ENCODE measurements at places on chromosomes 7 and 10.

DNA sequence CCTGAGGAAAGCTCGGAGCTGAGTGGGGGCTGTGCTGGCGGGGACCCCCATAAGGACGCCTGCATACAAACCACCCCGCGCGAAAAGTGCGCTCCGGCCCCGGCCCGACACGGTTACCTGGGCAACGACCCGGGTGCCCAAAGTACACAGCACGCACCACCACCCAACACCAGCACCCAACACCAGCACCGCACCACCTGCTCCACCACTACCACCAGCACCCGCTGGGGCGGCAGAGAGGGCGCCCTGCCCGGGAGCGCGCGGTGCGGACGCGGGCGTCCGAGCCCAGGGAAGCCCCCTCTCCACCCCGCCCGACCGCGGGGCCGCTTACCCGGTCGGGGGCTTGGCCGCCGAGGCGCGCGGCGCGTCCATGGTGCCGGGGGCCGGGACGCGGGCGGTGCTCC, 345 bp downstream of the COBL start:
- DNase-seq, result peak; percentile 30

DNA sequence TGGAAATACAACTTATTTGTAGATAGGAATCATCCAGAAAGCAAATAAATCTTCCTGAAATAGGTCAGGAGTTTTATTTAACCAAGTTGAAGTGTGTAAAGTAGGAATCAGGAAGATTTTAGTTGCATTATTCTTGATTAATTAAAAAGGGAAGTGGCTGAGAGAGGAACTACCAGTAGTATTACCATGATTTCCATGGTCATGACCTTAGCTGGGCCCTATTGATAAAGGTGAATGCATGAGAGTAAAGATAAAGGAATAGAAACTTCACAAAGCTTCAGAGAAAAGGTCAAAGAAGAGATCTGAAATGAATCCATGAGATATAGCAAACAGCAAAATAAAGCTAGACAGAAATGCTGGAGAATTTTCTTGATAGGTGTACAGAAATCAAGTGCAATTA, 46.2 kb upstream of the DLX6 start:
- DNase-seq, result no peak

DNA sequence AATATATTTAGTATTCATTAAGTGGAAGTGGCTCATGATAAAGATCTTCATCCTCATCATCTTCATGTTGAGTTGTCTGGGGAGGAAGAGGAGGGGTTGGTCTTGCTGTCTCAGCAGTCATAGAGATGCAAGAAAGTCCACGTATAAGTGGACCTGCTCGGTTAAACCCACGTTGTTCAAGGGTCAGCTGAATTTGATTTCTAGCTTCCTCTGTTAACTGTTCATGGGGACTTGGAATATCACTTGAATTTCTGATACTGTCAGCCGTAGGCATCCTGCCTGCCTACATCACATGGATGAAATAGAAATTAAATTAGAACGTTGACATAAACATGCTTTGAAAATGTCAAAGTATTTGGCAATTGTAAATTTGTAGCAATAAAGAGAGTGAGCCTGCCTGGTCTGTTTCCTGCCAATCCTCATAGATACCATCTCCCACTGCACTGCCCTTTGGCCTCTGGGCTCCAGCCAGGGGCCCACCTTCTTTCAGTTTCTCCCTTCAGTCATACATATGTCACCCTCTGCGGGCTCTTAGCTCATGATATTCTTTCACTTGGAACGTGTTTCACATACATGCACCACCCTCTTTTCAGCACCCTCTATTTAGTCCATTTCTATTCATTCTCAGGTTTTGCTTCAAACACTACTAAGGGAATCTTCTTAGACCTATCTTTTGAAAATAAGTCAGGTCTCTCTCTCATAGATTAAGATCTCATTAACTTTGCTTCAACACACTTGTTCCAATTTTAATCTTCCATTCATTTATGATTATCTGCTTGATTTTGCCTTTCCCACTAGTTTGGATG, 376.3 kb downstream of the IPMK start:
- no peak for DNase-seq

DNA sequence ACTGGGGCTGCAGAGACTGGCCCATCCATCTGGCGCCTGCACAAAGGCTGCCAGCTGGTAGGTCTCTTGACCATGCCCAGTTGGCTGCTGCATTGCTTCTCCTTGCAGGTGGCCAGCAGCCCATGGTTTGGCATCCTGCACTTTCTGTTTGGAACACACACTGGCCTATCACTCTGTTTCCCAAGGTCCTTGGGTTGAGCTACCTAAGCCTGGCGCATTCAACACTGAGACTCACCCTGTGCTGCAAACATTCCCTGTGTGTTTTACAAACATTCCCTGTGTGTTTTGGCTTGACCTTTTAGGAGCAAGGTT, 55.5 kb downstream of the TACR2 start:
- DNase-seq, result no peak

DNA sequence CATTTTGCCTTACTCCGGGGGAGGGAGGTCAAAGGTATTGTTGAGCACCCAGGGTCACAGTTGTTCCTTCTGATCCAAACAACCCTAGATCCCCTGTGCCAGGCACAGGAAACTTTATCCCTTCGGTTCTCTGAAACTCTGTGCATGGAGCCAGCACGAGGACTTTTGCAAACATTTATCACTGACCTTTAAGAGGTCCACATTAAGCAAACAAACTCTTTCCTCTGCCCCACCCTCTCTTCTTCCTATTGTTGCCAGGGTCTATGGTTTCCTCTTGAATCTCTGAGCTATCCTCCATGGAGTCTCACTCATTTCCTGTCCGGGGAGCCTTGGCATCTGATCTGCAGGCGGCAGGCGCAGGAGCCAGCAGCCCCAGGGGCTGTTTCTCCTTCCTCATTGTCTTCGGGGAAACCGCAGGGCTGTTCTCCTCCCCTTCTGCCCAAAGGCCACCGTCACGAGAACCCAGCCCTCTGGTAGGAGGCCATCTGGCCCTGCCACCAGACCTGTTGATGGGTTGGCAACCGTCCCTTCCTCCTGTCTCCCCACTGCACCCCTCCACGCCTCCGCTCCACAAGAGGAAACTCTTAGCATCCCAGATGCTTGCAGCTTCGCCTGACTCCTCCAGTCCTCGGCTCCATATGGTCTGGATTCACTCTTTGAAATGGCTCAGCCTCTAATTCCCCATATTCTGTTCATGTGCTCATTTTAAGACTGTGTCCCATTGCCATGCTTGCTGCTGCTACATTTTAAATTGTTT, 327.3 kb upstream of the NRP1 start:
- DNase-seq, result peak; percentile 66

- peak; percentile 72 for DNase-seq
Measured at GRCh38 chr10:15745751-15746150, 26.0 kb upstream of the ITGA8 start.

GRCh38 chr10:36048236-36048635, 406.1 kb upstream of the FZD8 start:
- DNase-seq, result no peak

DNA sequence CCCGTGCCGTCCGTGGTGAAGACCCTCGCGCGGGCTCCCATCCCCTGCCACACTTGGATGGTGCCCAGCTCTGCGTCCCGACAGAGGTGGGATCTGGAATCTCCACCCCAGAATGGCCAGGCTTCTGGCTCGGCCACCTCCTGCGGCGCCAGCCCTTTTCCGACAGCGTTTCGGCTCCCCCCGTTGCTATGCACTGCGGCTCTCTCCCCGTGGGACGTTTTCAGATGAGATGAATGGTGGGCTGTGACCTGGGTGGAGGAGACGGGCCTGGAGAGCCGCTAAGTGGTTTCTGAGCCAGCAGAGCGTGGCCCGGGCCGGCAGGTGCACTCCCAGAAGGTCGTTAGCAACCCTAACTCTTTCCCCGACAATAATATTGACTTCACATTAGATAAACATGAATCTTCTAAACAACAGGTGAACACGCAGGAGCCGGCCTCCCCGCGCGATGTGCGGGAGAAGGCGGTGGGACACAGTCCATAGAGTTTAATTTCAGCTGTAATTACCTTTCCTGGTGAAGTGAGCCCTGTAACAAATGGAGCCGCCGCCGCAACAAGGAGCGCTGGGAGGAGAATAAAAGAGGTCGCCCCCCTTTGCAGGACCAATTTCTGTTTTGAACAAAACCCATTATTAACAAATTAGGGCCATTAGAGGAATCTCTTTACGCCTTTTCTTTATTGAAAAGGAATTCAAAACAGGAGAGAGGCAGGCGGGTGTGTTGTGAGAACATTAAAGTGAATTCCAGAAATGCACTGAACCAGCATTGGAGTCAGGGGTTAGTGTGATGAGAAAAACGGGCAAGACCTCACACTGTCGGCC, 294.3 kb upstream of the PFKP start:
- DNase-seq, result no peak

GRCh38 chr7:155261031-155261985, 36.4 kb upstream of the INSIG1 start:
- no peak for DNase-seq

DNA sequence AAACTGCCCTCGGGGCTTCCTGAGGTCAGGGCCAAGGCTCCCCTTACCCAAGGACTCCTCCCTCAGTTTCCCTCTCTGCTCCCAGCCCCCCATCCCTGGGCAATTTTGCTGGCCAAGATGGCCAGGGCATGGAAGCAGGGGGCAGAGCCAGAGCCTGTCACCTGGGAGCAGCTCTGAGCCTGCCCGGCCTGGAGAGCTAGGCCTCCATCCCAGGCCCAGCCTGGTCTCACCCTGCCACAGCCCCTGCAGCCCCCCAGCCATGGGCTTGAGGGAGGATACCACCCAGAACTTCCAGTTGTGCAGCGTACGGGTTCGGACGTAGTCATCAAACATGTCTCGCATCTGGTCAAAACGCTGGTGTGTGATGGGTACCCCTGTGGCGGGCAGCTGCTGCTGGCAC, 17.0 kb upstream of the TBL2 start:
- DNase-seq, result no peak

DNA sequence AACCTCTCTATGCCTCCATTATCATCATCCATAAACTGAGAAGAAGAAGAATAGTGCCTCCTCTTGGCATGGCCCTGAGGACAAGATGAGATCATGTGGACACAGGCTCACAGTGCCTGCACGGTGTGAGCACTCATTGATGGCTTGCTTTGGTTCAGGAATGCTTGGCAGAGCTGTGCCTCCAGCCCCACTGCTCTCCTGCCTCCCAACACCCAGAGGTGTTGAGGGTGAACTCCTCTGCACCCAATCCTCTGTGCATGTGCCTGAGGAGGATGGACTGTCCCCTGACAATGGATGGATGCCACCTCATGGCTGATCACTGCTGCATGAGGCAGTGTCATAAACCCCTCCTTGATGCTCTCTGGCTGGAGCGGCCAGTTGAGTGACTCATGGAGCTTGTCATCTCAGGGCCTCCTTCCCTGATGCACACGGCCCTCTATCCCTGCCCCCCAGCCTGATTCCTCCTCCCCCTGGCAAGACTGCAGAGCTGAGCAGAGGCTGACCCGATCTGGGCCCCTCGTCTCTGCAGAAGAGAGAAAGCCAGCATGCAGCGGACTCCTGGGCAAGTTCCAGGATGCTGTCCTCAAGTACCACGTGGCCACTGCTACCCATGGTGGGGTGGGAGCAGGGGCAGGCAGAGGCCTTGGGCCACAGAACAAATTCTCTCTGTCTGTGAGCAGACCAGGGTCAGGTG, 136.3 kb downstream of the KCNMA1 start:
- DNase-seq, result no peak

GRCh38 chr7:1078985-1079384, 8.9 kb upstream of the GPER1 start:
- DNase-seq, result no peak

GRCh38 chr10:78563314-78563713, 505.5 kb upstream of the ZMIZ1 start:
- no peak for DNase-seq

- DNase-seq, result no peak
Measured at GRCh38 chr7:66921396-66921917, 432 bp downstream of the TMEM248 start.

DNA sequence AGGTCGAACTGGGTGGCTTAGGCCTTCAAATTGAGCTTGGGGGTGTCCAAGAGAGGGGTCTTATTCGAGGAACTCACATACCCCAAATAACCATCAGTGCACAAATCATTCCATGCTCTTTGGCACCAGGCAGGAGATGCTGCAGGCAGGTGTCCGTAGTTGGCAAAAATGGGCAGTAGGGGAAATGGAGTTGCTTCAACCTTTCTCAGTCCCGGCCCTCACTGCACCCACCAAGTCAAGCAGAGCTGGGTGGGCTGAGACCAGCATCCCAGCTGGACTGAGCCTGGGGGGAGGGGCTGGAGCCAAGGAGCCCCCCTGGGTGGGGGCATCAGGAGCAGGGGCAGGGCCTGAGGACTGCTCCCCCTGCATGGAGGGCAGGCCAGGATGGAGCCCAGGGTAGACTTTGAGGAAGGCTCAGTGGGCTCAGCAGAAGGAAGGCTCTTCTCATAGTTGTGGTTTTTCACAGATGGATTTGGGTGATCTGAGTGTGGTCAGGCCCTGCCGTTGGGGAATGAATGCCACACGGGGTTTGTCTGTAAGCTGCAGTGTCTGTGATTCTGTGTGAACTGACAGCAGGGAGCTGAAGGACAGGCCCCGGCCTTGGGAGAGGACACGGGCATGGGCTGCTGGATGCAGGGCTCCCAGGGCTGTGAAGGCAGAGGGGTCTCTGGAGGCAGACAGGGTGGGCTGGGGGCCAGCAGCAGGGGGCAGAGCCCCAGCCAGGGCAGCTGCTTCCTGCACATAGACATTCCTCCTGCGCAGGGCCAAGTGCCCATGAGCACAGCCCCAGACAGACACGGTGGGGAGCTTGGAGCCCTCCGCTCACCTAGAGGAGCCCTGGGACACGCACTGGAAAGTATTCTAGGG, 144.5 kb downstream of the ADCY1 start:
- DNase-seq, result no peak

GRCh38 chr10:96685306-96685705, 35.0 kb downstream of the PIK3AP1 start:
- DNase-seq, result no peak

- DNase-seq, result no peak
Measured at GRCh38 chr10:113222207-113222606, 272.2 kb downstream of the TCF7L2 start.

- DNase-seq, result no peak
Measured at GRCh38 chr10:69742928-69743602, 58.6 kb upstream of the COL13A1 start.

GRCh38 chr10:49598164-49598856, 11.8 kb upstream of the SLC18A3 start:
- DNase-seq, result no peak

DNA sequence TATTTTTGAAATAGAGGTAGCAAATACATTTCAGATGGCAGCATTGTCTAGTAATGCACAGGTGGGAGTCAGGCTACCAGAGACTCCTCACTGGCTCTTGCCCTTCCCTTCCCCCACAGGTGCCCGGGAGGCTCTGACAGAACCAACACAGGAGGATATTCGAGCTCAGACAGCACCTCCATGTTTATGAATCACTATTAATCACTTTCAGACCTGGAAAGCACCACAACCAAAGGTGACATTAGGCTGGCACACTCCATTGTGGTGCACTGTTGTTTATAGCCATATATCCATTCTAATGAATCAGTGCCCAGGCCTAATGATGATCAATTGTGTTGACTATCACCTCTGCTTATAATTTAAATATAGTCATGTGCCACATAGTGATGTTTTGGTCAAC, 107.8 kb upstream of the NAMPT start:
- no peak for DNase-seq

GRCh38 chr10:15209827-15210509, 41.5 kb upstream of the NMT2 start:
- peak; percentile 86 for DNase-seq

All from heart right ventricle (tissue), 16 donors.